ENCODE measurements at places on chromosomes 5 and 9. TPM values are rescaled to one million over a fixed set of nuclear protein-coding genes. Genes with fewer than 3 reads are reported as not detected.

DNA sequence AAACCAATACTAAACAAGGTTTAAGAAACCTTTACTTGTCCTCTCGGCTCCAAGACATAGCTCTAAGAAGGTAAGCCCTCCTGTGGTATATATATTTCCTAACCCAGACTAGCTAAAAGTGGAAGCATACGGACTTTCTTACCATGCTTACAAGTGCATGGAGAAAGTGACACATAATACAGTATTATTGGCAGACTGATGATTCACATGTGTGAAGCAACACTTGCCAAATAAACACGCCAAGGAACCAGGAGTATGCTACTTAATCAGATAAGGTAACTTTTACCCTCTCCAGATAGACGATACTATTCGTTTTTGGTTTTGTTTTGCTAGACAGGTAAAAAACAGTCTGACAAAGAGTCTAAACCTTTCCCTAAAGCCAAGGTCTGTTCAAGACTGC lies 264.1 kb downstream of the MLLT3 start:
- no peak for DNase-seq

- DNase-seq: no peak
Observed at GRCh38 chr9:99052815-99053715, 51.8 kb upstream of the TGFBR1 start.

DNA sequence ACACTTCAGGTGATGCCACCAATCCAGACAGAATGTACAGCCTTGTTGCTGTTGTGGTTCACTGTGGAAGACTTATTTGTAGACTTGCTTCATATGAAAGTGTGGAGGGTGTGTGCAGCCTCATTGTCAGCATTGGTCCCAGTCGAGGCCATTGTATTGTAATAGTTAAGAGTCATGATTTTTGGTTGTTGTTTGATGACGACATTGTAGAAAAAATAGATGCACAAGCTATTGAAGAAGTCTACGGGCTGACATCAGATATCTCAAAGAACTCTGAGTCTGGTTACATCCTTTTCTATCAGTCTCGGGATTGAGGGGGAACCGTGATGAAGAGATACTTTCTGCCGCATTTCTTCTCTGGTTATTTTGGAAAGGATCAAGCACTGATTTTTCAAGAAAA lies 56.4 kb upstream of the TLX3 start:
- no peak for DNase-seq

DNA sequence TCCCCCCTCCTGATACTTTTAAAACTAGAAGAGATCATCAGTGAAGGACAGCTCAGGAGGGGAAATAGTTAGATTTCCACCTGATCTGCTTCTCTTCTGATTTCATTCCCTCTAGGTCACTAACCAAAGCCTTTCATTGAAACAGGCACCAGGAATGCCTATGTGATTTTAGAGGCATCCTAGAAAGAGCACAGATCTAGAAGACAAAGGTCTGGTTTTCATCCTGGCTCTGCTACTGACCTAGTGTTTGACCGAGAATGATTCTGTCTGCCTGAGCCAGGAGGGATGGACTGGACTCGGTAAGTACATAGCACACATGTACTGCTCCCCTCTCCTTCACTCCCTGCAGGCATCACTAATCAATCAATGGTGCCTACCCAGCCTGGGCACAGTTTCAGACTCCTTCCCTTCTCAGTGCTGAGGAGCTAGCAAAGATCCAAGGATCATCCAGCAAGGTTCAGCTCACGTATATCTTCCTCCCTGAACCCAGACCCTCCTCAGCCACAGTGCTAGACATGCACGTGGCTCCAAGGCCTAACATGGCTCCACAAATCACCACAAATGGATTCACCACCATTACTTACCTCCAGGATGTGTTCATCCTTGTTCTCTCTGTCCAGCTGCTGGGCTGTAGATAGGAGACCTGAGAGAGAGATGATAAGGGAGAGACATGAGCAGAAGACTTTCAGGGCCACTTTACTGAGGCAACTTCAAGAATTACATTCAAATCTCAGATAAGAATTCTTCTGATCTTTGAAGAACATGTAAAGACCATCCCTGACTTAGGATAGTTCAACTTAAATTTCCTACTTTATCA lies 35.2 kb downstream of the FAT2 start:
- no peak for DNase-seq

GRCh38 chr5:78511121-78511906 lies 137.3 kb downstream of the LHFPL2 start:
- DNase-seq: no peak

DNA sequence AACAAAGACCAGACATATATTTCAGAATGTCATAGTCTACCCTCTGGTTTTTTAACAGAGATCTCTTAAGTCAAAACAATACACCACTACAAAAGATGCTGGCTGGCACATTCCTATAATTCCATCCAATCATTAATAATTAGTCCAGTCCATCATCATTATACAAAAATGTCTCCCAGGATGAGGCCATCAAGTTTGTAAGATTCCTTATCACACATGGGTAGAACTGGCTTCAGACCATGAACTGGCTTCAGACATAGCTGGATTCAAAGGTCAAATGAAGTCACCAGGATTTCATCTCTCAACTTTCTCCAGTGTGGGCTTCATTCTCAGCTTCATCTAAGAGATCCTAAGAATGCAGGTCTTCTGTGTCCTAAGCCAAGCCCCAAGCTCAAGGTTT lies 147.1 kb downstream of the ENC1 start:
- no peak for DNase-seq

DNA sequence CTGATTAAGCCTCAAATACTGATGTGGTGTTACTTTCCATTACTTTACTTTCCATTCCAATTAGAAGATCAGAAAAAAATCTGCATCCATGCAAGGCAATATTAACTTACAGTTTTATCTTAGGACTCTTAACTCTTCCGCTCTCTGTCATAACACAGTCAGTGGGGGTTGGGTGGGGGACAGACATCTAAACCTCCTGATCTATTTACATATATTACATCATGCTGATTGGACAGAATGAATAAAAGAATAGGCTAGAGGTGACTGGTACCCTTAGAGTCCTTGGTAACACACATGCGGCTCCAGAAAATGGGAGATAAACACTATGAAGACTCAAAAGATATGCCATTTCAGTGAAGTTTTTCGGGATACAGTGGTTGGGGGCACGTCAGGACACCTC lies 27.6 kb downstream of the RAPGEF6 start:
- no peak for DNase-seq

- DNase-seq: no peak
Observed at GRCh38 chr5:35815089-35815936, 41.4 kb upstream of the IL7R start.

DNA sequence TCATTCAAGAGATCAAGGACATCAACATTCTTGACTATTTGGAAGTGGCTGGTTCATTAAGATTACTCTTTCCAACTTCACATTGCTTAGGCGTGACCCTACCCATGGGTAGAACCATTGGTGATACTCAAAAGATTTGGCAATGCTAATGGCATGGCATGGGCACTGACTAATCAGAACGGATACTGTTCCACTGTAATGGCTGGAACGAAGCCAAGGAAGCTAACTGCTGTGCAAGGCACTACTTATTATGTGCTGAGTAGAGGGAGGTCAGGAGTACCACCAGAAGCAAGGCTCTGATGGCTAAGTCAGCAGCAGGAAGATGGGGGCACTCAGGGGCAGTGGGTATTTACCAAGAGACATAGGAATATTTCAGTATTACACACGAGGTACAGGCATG lies 31.9 kb downstream of the GNA14 start:
- DNase-seq: no peak

The FOXD4L4 gene
- total RNA-seq: not detected

The XRCC4 gene
- total RNA-seq: 4.4 TPM

Measured in upper lobe of left lung (tissue), 6 donors.